ENCODE measurements at places on chromosomes 7 and 10.

GRCh38 chr7:98084631-98085030 is 22.0 kb upstream of the LMTK2 start:
- DNase-seq = no peak

DNA sequence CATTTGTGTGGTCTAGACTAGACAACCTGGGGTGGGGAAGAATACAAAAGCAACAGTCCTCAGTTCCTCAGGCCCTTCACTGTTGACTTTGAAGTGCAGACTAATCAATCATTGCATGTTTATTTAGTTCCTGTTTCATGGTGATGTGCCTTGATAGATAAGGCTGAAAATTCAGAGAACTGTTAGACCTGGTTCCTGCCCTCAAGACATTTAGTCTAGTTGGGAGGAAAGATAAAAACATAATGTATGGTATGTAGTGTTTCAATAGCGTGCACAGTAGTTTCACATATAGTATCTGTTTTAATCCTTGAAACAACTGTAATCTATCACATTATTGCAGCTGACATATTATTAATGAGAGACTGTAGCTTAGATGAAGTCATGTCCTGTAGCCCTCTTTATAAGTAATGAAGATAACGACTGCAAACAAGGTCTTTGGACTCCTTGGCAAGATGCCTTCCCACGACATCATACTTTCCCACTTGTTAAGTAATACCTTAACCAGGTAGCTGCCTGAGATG is 124.0 kb downstream of the CELF2 start:
- DNase-seq = no peak

- DNase-seq = no peak
Measured at GRCh38 chr7:31493714-31494181, 20.1 kb upstream of the ITPRID1 start.

- no peak for DNase-seq
Measured at GRCh38 chr10:114021154-114021553, 22.5 kb upstream of the ADRB1 start.

- DNase-seq = no peak
Measured at GRCh38 chr7:134300988-134301387, 15.7 kb downstream of the SLC35B4 start.

DNA sequence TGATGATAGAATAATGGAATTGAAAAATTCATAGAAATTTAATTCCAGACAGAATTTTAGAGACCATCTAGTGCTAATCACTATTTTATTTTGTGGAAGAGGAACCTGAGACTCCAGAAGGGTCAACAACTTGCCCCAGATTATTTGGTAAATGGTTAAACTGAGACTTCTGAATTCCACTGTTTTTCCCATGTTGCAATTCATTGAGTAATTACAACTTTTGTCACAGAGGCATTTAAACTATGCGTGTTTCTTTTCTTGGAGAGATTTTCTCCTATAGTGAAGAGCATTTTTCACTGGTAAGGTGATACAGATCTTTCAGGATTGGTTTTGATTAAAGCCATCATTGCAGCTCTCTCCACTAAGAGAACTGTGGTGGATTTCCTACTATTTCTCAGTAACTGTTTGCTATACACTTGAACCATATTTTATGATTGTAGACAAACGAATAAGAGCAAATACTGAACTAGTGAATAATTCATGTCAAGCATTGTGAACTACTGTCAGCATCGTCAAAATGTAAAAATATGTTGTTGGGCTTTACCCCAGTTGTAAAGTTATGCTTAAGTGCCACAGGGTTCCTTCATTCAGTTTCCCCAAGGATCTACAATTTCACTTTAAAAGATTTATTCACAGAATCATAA is 26.5 kb downstream of the LRGUK start:
- DNase-seq = no peak

GRCh38 chr10:24311888-24312287 is 103.0 kb downstream of the KIAA1217 start:
- DNase-seq = no peak

DNA sequence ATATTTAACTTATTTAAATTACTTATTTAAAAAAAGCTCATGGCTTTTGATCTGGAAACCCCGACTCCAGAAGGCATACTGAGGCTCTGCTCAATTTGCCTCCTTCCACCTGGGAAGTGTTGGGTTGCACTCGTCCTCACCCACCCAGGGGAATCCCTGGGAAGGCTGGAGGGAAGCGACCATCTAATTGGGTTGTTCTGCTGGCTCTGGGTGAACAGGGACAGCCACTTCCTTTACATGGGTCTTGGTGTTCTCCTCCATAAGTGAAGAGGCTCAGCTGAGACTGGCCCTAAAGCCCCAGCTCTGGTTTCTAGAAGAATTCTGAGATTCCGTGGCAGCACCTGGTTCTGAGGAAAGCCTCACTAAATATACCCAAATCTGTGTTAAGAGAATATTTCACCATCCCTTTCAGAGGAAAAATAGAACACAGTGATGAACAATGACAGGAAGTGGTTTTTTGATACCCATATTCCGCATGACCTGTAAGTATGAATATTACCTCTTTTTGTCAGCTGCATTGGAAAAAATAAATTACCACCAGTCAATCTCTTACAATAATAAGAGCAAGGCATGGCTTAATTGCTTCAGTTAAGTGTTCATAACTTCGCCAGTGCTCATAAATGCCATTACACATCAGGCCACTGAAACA is 131.1 kb upstream of the SHH start:
- no peak for DNase-seq

All from IMR-90 (cell line).